Activated CD4-positive, alpha-beta T cell treated with anti-CD3 and anti-CD28 coated beads, Interleukin-2, amount 10 ng/mL, durations not matched to agents 24 days and 14 days (primary cell): ENCODE measurements at places on chromosomes 11 and 22. TPM values are rescaled to one million over a fixed set of nuclear protein-coding genes. Genes with fewer than 3 reads are reported as not detected.

Gene SCN4B
- 0.07 and 0.36 TPM in 2 replicates for total RNA-seq

Gene RTN4RL2
- 0.23 and 0.26 TPM in 2 replicates for total RNA-seq

Gene MS4A15
- not detected in 2 replicates for total RNA-seq

Gene GDPD4
- total RNA-seq: not detected in 2 replicates

Gene UCP2
- total RNA-seq: 447 and 452 TPM in 2 replicates

Gene CARNS1
- 0.77 and 0.83 TPM in 2 replicates for total RNA-seq

Gene NCF4
- total RNA-seq: 12.3 and 13.6 TPM in 2 replicates

Gene CHRM4
- total RNA-seq: 0.80 and 0.84 TPM in 2 replicates

Gene DGCR6L
- total RNA-seq: 37.2 TPM in 2 replicates

Gene KCNJ5
- total RNA-seq: not detected in 2 replicates

Gene ZNF408
- total RNA-seq: 12.9 and 14.1 TPM in 2 replicates
